ENCODE measurements at places on chromosomes 12 and 14.

- peak; percentile 1 for DNase-seq
Observed at GRCh38 chr12:42237853-42238239, 202 bp downstream of the YAF2 start.

DNA sequence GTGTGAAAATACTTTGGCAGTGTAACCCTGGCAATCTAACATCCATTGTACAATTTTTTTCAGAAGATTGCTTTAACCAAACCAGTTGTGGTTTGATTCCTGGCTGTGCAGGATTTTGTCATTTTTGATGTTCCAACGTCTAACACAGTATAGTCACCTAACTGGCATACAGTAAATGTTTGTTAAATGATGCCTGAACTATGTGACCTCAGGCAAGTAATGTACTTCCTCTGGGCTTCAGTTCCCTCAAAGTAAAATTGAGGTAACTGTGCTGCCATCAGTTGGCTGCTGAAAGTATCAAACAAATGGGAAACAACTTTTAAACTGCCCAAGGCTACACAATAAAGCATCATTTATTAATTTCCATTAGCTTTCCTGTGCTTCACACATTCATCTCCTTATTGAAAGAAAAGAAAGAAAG lies 4.3 kb downstream of the TM7SF3 start:
- DNase-seq: no peak

GRCh38 chr12:123532808-123533649 lies 490 bp downstream of the RILPL1 start:
- no peak for DNase-seq

DNA sequence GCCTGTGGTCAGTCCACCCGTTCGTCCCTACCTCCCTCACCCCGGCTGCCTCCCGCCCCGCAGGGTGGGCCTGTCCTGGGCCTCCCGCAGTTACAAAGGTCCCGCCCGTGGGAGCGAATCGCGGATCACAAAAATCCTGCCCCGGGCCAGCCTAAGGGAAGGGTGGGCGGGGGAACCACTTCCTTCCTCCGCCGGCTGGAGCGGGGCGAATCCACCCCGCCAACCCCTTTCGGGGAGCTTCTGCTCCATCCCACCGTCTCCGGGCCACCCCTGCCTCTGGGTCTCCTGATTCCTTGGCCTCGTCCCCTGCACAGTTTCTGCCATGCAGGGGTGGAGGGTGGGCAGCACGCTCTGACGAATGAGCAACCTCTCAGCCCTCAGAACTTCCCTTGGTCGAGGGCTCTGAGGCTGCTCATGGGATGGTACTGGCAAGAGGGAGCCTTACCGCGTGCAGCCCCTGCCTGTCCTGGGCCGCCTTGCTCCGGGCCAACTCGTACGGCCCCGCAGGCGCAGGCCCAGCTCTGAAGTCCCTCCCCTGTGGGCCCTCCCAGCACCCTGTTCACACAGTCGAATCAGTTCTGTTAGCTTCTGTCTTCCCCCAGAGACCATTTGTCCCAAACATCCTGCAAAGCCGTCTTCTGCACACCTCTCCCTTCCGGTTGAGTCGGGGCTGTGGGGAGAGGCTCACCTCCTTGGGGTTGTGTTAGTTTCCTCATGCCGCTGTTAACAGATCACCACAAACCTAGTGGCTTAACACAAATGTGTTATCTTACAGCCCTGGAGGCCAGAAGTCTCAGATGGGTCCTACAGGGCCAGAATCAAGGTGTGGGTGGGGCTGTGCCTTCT lies 589 bp upstream of the HVCN1 start:
- DNase-seq: no peak

GRCh38 chr14:102229071-102229738 lies 75.8 kb downstream of the MOK start:
- no peak for DNase-seq

GRCh38 chr14:96261772-96262655 lies 6.0 kb downstream of the BDKRB1 start:
- DNase-seq: no peak

DNA sequence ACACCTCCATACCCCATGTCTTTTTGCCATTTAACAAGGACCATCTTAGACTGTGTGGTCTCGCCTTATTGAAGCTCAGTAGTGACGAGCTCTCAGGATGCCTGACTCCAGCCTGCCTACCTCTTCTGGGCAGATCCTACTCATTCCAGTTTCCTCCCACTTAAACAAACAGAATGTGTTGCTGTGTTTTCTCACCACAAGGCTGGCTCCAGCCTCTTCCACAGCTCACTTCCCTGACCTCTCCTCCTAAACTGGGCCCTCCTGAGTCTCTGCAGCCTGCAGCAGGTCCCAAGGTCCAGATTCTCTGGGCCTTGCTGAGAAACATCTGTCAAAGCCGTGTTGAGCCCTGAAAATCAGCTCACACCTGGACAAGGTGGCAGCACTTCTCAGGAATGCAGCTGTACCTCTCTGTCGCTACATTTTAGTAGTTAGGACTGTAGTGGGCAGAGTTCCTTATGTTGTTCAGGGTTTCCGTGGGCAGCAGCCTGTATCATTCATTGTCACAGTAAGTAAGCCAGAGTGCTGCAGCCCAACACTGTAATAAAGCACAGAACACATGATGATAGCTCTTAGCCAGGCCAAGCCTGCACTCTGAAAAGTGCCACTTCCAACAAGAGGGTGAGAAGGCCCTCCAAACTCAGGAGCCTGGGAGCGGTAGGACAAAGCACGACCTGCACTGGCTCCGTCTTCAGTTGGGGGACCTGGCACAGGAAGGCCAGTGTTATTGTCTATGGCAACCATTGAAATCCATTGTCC lies 68.5 kb downstream of the NKX2-1 start:
- DNase-seq: no peak

DNA sequence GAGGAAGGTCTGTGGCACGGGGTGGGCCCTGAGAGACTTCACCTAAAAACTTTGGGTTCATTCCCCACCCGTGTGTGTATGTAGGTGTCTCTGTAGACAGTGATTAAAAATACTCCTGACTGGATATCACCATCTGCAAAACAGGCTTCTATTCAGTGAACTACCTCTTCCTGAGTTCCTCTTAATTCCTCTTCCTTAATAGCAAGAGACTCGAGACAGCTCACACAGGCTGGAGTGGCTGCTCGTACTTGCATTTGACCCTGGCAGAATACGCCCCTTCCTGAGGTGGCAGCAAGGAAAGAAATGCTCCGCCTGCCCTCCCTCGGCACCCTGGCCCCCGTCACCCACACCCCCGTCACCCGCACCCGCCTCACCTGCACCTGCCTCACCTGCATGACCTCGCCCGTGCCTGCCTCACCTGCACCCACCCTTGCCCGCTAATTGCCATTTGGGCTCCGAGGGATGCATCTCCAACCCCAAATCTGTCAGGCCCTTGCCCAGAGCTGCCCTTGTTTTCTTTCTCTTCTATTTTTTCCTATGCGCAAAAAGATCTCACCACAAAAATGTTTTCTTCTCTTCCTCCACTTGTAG lies 90.0 kb downstream of the FBXL14 start:
- no peak for DNase-seq

GRCh38 chr14:31543969-31544799 lies 17.0 kb upstream of the NUBPL start:
- DNase-seq: no peak

DNA sequence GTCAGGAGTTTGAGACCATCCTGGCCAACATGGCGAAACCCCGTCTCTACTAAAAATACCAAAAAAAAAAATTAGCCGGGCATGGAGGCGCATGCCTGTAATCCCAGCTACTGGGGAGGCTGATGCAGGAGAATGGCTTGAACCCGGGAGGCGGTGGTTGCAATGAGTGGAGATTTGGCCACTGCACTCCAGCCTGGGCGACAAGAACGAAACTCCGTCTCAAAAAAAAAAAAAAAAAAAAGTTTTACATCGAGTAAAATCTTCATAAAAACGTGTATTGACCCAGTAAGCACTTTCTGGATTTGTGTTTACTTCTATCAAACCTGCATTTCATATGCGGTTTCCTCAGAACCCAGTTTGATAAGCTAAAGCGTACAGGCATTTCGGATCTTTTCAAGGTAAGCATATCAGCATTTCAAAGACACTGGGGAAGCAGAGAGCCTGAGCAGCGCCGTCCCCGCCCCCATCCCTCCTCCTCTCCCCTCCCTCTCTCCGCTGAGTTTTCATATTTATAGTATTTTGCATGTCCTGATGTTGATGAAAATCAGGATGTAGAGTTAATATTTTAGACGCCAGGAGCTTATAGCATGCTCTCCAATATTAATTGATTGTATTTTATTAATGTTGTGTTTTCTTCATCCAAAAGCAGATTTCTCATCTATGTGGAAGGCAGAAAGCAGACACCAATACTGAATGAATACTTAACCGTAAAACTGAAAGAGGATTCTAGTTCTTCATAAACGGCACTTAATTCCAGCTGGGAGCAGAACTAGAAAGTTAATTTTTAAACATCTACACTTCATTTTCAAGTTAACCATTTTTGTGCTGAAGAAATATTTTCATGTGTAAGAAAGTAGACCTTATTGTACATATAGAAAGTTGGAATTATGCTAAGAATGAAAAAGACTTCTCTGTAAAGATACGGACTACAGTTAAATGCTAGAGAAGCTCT lies 9.2 kb upstream of the HIP1R start:
- no peak for DNase-seq

GRCh38 chr12:108582978-108583770 lies 14.7 kb downstream of the TMEM119 start:
- no peak for DNase-seq

- DNase-seq: no peak
Observed at GRCh38 chr12:104422441-104422840, 34.3 kb upstream of the CHST11 start.

- no peak for DNase-seq
Observed at GRCh38 chr14:46818147-46818546, 166.6 kb upstream of the RPL10L start.

DNA sequence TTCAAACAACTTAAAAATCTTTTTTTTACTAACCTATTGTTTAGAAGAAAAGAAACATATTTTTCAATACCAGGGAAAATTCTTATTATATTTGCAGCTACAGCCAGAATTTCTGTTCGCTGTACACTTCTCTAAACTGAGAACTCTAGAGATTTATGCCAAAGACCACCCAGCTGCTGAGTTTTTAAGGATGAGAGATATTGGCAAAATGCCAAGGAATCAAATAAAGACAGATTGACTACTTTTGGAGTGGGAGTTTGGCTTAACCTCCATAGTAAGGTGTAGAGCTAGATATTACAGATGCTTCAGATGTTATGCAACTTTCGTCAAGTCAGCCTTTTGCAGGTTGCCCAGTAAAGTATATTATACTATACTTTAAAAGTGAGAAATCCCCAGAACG lies 71.8 kb downstream of the TTLL5 start:
- no peak for DNase-seq

DNA sequence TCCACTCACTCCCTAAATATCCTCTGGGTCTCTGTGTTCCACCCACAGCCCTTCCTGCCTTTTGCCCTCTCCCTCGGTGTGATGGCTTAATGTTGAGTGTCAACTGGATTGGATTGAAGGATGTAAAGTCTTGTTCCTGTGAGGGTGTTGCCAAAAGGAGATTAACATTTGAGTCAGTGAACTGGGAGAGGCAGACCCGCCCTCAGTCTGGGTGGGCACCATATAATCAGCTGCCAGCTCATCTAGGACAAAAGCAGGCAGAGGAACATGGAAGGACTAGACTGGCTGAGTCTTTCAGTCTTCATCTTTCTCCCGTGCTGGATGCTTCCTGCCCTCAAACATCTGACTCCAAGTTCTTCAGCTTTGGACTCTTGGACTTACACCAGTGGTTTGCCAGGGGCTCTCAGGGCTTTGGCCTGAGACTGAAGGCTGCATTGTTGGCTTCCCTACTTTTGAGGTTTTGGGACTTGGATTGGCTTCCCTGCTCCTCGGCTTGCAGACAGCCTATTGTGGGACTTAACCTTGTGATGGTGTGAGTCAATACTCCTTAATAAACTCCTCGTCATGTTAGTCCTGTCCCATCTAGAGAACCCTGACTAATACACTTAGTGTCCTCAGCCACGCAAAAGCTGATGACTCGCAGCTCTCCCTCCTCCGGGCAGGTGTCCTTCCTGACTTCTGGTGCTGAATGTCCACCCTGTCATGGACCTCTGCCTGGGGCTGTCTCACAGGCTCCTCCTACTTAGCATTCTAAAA lies 5.9 kb downstream of the DGLUCY start:
- no peak for DNase-seq

- DNase-seq: no peak
Observed at GRCh38 chr14:70186900-70187451, 1.8 kb downstream of the SLC8A3 start.

GRCh38 chr12:120944645-120945217 lies 33.6 kb upstream of the HNF1A start:
- DNase-seq: peak; percentile 61

All from activated CD4-positive, alpha-beta T cell treated with anti-CD3 and anti-CD28 coated beads, Interleukin-2, amount 50 U/mL, for 4 hours (primary cell).